ENCODE measurements at places on chromosomes 4 and X.

DNA sequence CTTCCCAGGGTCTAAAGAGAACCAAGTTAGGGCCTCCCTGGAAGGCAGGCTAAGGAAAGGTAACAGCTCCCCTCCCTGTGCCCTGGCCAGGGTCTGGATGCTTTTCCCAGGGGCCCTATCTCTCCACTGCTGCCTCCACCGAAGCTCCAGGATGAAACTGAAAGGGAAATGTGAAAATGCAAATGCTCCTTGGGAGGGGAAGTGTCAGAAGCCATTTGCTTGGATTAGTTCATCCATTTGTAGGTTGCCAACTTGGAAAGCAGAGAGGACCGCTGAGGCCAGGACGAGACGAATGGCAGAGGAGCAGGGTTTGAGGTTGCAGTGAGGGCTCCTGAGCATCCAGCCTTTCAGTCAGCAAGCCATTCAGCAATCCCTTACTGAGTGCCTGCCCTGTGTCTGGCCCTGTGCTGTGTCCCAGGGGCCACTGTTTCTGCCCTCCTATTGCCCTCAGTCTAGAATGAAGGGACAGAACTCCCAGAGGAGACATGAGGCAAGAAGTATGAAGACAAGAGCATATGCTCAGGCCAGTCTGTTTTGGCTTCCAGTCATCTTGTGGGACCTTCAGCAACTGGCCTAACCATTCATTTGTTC, 45.9 kb upstream of the PGRMC1 start:
- no peak for DNase-seq

- no peak for DNase-seq
Measured at GRCh38 chr4:107630185-107630705, 89.8 kb downstream of the PAPSS1 start.

DNA sequence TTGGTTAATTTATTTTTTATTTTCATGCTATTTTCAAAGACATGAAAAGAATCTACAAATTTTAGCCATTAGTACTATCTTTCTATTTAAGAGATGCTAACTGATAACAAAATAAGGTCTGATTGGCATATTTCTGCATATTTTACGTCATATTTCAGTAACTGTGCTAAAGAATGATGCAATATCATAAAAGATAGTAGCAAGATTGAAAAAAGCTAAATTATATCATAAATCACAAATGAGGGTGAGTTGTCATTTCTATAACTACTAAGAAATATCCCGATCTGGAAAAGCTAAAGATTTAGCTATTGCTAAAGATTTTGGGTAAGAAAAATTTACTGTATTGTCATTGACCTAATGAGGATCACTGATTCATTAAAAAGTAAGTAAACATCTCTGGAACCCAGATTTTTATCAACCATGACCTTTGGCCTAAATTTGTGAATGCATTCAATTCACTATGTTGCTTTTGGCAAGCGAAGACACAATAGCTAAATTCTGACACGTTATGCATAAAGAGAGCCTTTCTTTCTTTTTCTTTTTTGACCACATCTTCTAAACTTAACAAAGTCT, 103.6 kb downstream of the HPGD start:
- no peak for DNase-seq

DNA sequence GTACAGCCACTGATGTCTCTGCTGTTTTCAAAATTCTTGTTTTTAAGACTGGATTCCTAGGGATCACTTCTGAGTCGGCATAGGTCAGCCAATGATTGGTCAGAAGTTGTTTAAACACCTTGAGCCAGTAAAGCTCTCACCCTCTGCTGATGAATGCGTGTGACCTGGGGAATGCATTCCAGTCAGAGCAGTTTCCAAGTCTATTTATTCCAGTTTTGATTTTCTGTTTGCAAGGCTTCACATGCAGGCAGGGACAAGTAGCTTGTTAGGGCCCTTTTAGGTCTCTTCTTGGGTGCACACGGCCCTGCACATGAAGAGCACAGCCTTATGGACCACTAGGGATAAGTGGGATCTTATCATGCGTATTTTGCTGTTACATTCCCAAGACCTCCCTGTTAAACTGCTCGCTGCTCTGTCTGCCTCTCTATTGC, 47.0 kb downstream of the KLHL15 start:
- DNase-seq, result no peak

GRCh38 chrX:150270622-150271021, 92.5 kb upstream of the MAMLD1 start:
- DNase-seq, result no peak

GRCh38 chr4:38455092-38455862, 208.7 kb upstream of the KLF3 start:
- DNase-seq, result no peak

- DNase-seq, result no peak
Measured at GRCh38 chr4:177066746-177067145, 242.9 kb upstream of the NEIL3 start.

- no peak for DNase-seq
Measured at GRCh38 chr4:73421708-73422457, 14.1 kb upstream of the AFP start.

DNA sequence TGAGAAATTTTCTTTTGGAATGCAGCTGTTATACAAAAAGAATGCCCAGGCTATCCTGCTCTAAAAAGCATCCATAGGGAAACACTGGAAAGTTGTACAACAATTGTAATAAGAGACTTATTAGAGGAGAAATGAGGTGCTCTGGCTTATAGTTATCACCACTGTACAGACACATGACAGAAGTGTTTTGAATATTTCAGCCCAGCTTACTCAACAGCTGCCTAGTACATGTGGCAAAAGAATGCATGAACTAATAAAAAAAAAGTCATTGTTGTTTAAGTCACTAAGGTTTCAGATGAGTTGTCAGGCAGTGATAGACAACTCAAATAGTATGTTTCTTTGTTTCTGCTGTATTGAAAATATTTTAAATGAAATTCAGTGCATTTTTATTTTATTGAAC, 307.7 kb downstream of the GPM6A start:
- DNase-seq, result no peak

DNA sequence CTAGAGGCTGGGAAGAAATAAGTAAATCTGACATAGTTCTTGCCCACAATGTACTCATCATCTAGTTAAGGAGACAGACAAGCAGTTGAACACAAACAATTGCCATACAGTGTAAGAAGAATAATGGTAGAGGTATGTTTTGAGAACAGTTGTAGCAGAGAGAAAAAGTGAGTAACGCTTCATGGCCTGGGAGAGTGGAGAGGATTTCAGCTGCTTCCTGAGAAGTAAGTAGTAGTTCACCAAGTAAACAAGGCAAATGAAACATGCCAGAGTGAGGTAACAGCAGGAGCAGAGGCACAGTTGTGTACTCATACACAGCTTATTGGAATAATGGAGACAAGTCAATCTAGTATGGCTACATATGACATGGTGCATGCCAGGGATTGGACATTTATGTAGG, 53.6 kb upstream of the RAP2C start:
- DNase-seq, result no peak

GRCh38 chr4:80276931-80277330, 10.5 kb downstream of the FGF5 start:
- no peak for DNase-seq

DNA sequence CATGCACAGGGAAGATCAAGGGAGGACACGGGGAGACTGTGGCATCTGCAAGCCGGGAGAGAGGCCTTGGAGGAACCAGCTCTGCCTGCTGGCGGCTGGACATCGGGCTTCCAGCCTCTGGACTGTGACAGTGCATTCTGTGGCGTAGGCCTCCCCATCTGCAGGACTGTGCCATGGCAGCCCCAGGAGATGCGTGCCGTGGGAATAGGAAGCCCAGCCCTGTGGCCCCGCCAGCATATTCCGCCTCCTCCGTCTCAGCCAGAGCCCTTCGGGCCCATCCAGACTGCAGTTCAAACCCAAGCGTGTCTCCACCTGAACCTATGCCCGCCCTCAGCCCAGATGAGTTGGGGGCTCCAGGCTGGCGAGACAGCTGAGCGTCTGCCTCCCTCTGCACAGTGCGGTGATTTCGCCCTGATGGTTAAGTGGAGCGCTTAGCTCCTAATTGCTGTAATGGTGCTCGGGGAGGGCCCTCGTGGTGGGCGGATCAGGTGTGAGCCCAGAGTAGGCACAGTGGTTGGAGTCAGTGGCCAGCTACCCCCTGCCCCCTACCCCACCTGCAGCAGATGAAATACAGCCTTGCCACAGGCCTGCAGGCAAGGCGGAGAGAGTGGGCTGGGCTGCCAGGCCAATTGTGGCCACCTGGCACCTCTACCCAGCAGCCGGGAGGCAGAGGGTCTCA, 133.9 kb downstream of the HMX1 start:
- no peak for DNase-seq

GRCh38 chr4:118032691-118033090, 1.6 kb upstream of the NDST3 start:
- no peak for DNase-seq

DNA sequence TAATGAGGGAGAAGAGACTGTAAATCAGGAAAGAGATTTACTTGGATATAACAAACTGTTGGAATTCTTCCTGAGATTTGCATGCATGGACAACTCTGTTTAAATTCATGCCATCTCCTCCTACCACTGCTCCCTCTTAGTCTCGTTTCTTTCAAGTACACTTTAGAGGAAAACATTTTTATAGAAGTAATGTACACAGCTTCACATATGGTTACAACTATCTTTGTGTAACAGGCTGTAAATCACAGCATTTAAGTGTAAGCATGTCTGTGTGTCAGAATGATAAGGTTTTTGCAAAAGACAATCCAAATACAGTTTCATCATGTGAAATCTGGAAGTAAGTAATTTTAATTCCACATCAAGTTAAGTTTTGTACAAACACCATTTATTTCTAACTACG, 21.5 kb upstream of the ENPEP start:
- DNase-seq, result no peak

DNA sequence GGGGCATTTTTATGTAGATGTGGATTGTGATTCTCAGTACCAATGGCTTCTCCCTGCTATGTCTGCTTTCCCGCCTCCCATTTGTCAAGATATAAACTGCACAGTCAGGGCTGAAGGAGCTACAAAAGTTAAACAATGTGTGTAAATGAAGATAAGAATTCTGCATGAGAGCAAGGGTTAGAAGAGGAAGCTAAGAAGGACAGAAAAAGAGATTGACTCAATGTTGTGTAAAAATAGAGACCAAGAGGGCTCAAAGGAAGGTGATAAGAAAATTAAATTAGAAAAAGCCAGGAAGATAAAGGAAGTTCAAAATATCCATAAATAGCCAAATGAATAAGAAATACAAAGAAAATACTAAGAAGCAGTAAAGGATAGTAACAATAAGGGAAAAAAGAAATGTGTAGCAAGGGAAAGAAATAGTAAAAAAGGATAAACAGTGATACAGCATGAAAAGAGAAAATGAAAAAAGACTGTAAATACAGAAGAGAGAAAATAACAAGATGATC, 82.5 kb downstream of the AMELX start:
- no peak for DNase-seq

- no peak for DNase-seq
Measured at GRCh38 chr4:138279286-138279685, 37.1 kb upstream of the SLC7A11 start.

DNA sequence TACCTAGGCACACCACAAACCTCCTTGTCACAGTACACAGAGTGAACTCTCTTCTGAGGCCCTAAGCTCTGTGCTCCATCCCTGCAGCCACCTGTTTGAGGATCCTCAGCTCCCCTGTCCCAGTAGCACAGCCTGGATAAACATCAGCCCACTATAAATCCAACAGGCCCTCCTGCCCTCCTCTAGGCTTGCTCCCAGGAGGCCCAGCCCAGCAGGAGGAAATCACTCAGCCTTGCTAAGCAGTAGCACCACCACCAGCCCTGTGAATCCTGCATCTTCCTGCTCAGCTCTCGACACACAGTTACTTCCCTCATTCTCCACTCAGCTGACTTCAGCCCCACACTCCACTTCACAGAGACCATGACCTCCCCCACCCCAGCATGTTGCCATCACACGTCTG, 273.9 kb downstream of the BCOR start:
- DNase-seq, result no peak

DNA sequence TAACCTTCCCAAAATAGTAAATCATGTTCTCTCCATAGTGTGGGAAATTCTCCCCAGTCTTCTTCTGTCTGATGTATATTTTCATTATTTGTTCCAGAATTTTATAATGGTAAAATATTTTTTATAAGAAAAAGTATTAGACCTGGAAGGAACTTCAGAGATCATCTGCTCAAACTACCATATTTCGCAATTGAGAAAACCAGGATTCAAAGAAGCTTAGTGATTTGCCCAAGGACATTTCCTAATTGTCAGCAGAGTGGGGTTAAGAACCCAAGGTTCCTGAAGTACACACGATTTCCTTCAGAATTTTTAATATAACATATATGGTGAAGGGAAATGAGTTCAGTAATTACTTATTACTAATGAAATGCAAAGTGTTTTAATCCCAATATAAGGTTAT, 24.1 kb downstream of the OCIAD1 start:
- no peak for DNase-seq

DNA sequence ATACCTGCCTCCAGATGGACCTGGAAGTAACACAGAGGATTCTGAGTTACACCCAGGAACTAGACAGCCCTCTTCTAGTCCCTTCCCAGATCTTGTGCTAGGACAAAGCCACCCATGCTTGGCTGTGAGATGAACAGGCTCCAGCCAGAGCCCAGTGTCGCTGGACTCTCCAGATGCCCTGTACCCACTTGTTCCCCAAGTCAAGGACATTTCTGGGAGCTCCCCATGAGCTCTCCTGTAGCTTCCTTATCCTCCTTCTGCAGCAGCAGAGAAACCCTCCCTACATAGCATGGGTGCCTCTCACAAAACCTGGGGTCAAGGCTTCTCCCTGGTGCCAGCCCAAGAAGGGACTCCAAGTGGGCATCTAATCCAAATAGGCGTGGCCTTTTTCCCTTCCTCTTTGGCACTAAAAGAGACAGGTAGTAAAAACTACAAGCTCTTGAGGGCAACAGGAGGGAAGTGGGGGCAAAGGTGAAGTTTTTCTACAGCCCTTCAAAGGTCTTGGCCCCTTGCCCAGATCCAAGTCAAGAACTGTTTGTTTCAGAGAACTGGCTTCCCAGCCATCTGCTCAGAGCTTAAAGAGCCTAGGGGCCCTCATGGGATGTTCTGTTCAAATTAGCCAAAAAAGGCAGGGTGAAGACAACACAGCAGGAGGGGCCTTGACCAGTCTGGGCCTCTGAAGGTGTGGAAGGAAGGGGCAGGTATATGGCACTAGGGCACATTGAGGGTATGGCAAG, 8.5 kb upstream of the ERCC6L start:
- DNase-seq, result no peak

DNA sequence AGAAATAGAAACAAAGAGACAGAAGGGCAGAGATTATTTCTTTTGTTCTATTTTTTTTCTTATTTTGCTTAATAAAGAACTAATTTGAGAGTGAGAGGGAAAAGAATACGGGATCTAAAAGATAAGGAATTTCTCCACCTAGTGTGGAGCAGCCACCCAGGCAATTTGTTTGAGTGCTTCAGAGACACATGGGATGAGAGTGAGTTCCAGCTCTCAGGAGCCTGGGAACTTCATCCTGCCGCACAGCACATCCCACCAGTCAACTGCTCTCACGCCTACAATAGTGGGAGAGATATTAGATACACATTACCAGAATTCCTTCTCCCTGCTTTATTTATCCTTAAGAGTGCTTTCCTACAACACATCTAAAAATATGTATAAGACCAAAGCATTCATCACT, 946.4 kb downstream of the PDHA2 start:
- no peak for DNase-seq

DNA sequence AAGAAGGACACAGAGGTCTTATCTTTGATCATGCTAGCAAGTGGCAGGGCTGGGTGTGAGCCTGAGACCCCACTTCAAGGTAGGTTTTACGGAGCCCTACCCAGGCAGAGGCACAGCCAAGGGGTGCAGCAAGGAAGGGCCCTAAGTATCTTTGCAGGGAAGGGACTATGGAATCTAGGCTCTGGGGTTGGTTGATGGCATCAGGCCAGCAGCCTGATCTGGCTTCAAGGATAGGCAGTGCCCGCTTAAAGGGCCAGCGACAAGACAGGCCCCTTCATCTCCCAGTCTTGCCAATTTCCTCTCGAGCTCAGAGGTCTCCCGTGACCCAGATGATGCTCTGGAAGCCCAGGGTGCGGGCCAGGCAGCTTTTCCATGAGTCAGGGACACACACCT, 5.8 kb downstream of the ABLIM2 start:
- no peak for DNase-seq

Measured in T-helper 1 cell (primary cell).